ENCODE measurements at places on chromosomes 11 and 22.

DNA sequence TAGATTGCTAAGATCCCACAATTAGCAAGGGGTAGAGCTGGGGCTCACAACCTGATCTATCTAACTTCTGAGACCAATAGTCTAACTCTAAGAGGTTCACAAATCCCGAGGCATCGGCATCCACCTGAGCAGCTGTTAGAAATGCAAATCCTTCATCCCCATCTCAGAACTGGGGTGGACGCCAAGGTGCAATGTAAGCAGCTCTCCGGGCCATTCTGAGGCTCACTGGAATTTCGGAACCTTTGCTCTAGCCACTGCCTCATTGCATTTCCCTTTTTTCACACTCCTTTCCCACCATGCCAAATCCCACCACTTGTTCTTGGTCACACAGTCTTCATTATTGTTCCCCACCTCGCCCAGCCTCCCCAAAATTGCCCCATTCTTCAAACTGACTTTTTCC is 29.8 kb downstream of the MAML2 start:
- no peak for DNase-seq

- DNase-seq, result no peak
Measured at GRCh38 chr22:39745789-39746188, 147.8 kb downstream of the ENTHD1 start.

DNA sequence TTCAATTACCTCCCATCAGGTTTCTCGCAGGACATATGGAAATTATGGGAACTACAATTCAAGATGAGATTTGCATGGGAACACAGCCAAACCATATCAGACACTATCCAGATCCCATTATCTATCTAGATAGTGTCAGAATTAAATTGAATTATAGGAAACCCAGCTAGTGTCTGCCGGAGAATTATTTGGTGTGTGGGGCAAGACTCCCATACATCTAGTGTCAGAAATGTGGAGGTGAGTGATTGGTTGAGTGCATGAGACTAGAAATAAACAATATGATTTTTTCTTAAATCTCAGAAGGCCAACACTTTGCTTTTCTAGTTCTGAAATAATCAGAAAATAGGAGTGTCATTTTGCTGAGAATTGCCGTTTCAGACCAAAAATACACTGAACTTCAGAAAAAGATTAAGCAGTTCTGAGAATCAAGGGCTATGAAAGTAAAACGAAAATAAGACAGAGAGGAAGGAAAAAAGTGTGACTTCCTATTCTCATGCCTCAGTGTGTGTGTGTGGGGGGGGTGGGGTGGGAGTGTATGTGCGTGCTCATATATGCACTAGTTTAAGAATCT is 21.3 kb downstream of the CASP12 start:
- DNase-seq, result no peak

DNA sequence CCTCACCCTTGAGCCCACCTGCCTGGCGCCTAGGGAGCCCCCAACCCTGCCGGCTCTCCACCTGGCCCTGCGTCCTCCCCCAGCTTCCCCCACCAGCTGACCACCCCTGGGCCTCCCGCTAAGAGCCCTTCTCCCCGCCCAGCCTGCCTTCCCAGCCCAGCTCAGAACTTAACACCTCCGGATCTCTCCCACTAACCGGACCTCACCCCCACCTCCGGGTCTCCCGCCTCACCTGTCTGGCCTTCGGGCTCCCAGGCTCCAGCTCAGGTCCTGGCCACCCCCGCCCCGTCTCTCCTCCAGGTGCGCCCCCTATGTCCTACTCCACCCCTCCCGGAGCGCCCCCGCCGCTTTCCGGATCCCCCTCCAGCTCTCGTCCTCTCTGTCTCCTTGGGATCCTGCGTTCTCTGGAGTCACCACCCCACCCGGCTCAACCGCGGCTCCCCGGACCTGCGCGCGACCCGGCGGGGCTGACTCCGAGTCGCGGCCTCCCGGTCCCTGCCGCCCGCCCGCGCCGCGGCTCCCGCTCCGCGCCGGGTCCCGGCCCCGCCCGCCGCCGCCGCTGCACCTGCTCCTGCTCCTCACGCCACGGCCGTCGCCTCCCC is at the start of gene KCNJ11:
TSS of gene KCNJ11 (minus strand) at position 51 of the 602 bp plus-strand sequence. CDS start 568 bp downstream, outside the sequence.
- DNase-seq, result no peak
